ENCODE measurements at places on chromosomes 13 and 19. TPM values are rescaled to one million over a fixed set of nuclear protein-coding genes. Genes with fewer than 3 reads are reported as not detected.

Gene STX10
- 46.4 TPM for total RNA-seq

Gene PSG3
- not detected for total RNA-seq

Gene MYH14
- total RNA-seq, result under 0.01 TPM

Gene LSR
- total RNA-seq, result 0.44 TPM

Gene NKPD1
- total RNA-seq, result 0.20 TPM

Gene SCN1B
- total RNA-seq, result 5.2 TPM

Gene FCER2
- total RNA-seq, result not detected

Gene SMIM24
- not detected for total RNA-seq

Gene KLF1
- not detected for total RNA-seq

Gene PCP2
- not detected for total RNA-seq

Gene ZNF440
- 9.5 TPM for total RNA-seq

Gene ZFR2
- total RNA-seq, result not detected

Gene ATCAY
- total RNA-seq, result not detected

Gene PNMA8B
- total RNA-seq, result under 0.01 TPM

Gene DNAJC15
- 4.2 TPM for total RNA-seq

Gene JUND
- 117 TPM for total RNA-seq

Gene ZNF528
- total RNA-seq, result 8.1 TPM

Gene MIR17HG
- 4.8 TPM for total RNA-seq

Gene KCNK6
- total RNA-seq, result 5.4 TPM

Gene FXYD3
- not detected for total RNA-seq

Gene THSD1
- 77.2 TPM for total RNA-seq

Gene SIRT6
- total RNA-seq, result 7.7 TPM

Gene KIR2DL4
- total RNA-seq, result not detected

Gene FXYD7
- total RNA-seq, result not detected

Gene CA11
- total RNA-seq, result 3.1 TPM

Gene LGALS14
- total RNA-seq, result not detected

Gene LYPD3
- total RNA-seq, result 0.22 TPM

Gene CD33
- not detected for total RNA-seq

Gene MED29
- total RNA-seq, result 11.1 TPM

Gene IGFL2
- total RNA-seq, result not detected

Gene GPR183
- 0.40 TPM for total RNA-seq

Gene RNU6-9
- not detected for total RNA-seq

Gene OXGR1
- total RNA-seq, result not detected

Gene SHANK1
- not detected for total RNA-seq

Gene LGALS4
- not detected for total RNA-seq
